ENCODE measurements at places on chromosomes 11 and 22.

GRCh38 chr11:58774164-58774593 is 42.4 kb upstream of the GLYAT start:
- no peak for DNase-seq

DNA sequence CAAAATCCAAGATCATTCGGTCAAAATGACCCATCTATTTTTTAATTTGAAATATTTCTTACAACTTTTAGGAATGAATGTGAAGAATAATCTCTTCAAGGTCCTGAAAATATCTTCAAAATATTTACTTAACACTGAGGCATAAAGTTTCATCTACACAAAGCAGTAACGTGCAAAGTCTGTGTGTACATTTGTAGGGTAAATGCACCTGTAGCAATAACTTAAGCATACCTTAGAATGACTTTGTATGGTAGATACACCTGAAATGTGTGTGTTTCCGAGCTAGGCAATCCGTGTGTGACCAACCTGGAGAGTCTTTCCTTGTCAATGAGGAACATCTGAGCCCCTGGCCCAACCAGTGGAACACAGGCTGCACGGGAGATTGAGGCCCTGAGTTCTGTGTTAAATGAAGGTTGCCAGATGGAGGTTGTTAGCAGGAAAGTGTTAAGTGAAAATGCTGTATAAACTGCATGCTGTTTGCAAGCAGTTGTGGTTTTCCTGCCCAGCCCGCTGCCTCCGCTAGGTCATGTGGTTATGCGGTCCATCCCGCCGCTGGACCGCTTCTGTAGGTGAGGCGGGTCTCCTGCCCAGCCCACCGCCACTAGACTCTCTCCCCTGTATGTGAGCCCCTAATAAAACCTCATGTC is 7.6 kb upstream of the CTR9 start:
- DNase-seq: no peak

DNA sequence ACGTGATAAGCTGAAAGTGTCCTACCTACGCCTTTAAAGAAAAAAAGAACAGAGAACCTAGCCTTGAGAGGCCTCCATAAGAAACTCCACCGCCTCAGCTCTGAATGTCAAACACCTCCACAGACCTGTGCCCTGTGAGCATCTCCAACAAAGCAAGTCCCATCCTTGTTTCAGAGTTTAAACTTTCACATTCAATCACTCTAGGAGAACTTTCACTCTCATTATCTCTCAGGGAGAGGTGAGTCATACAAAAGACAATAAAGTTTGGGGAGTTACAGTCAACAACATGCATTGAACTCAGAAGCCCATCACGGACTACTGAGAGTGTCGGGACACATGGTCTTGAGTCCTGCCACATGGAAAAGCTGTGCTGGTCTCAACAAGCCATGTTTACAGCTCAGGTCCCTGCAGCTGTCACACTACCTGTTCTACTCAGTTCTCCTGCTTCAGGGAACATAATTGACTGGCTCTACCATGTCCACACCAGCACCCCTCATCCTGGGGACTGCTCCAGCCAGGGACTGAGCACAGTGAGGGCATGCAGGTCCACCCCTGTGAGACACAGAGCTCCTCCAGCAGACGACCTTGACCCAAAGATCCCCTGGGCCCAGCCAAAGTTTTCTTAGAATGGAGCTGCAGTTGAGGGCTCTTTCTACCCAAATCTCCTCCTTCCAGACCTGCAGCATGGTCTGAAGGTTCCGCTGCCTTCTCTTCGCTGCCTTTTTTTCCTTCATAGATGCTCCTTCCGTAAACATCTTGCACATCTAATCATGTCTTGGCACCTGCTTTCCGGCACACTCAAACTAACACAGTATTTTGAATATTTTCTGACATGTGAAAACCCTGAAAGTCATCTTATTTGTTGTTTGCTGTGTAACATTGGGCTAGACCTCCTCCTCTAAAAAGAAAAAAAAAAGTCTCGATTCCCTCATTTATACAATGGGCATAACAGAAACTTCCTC is 114.9 kb downstream of the ETS1 start:
- DNase-seq: peak; percentile 68

DNA sequence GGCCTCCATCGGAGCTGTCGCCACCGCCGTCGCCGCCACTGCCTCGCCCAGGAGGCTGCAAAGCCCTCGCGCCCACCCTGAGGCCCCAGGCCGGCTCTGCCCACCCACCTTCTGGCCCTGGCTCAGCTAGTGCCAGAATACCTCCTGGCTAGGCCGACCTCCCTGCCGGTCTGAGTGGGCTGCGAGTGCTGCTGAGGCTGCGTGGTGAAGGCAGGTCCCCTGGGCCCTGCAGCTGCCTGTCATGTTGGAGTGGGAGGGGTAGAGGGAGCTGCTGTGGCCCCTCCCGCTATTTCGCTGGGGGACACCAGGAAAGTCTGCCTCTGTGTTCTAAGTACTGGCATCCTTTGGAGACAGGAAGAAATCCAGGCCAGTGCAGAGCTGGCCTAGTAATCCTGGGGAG is 34.2 kb downstream of the LRRC10B start:
- DNase-seq: no peak

DNA sequence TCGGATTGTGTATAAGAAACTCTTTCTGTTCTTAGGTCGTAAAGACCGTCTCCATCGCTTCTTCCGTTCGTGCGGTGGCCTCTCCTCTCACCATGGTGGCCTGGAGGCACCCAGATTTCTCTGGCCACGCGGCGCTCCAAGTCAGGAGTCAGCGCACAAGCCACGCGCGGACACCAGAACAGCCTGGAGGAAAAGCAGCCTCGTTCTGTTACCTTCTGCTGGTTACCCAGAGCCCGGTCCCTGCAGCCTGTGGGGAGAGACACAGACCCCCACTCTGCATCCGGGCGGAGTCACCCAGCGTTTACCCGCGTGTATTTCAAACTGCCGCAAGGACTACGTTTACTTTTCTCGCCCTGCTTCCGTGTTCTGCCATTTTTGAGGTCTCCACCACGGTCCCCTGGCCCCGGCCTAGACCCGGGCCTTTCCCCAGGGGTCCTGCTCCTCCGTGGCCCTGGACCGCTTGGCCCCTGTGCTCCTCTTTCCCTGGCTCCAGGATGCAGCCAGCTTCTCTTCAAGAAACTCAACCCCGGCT is 776.1 kb downstream of the BRD1 start:
- DNase-seq: no peak

DNA sequence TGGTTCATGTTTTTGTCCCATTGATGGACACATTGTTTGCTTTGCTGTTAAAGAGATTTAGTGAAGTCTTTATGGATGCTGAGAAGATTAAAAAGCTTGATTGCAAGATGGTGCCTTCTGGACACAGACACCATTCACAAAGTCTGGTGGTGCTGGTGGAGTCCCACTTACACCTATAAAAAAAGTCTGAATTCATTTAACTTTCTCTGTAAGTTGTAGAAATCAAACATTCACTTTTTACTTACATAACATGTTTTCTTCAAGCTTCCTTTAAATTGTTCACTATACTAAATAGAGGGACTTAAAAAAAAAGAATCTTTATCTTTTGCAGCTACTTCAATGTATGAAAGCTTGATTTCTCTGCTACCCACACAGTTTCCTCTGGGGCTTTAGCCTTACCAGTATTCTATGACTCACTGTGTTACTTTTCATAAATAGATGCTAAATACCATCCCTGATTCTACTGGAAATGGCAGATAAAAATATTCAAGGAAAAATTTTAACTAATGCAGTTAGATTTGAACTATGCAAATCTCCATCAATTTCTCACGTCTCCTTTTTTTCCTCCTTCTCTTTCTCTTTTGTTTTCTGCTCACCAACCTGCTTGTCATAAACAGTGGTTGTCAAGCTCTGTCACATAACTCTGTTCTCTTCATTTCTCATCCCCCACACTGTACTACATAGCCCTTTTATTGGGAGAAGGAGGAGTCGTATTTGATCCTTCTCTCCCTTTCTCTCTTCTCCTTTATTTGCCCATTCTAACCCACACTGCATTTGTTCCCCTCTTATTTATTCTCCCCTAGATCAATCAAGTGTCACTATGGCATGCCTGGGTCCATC is 89.7 kb downstream of the FAM76B start:
- peak; percentile 65 for DNase-seq

DNA sequence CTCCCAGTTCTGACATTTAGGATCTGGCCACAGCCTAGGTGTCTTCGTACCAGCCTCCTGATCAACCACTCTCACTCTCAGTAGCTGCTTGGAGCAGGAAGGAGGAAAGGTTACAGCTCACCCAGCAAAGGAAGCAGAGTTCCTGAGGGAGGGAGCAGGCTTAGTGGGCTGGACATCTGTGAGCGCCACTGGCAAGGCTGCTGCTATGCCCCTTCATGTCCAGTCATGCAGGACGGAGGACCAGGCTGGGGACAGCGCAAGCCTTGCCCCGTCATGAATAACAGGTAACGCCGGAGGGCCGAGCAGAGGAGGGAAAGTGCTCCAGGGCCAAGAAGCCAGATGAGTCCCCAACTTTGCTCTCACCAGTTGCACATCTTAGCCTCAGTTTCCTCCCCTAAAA is 25.8 kb downstream of the TPST2 start:
- no peak for DNase-seq

DNA sequence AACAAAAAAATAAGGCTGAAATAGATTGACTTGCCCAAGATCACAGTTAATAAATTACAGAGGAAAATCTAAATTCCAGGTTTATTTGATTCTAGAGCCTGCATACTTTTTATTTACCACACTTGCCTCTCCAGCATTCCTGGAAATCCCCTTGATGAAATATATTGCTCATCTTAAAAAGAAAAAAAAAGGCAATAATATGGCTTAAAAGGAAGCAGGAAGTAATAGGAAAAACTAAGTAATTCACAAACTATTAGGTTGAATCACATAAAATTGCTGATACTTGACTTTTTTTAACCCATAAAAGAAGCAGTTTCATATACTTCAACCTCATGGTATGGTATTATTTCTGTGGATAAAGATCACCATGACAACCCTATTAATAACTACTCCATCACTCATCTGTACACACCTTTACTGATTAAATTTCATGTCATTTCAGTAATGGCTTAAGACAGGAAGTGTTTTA is 52.9 kb downstream of the COPB1 start:
- DNase-seq: no peak

All from fibroblast of lung (primary cell).